ENCODE measurements at places on chromosomes 12 and 14.
A peak's percentile ranks its signal among the peaks of the same experiment; 100 is the strongest.

GRCh38 chr14:60553808-60554207 is 44.9 kb downstream of the SIX6 start:
- DNase-seq, result no peak

- peak; percentile 39 for DNase-seq
Measured at GRCh38 chr14:92686900-92687427, 61.5 kb downstream of the LGMN start.

DNA sequence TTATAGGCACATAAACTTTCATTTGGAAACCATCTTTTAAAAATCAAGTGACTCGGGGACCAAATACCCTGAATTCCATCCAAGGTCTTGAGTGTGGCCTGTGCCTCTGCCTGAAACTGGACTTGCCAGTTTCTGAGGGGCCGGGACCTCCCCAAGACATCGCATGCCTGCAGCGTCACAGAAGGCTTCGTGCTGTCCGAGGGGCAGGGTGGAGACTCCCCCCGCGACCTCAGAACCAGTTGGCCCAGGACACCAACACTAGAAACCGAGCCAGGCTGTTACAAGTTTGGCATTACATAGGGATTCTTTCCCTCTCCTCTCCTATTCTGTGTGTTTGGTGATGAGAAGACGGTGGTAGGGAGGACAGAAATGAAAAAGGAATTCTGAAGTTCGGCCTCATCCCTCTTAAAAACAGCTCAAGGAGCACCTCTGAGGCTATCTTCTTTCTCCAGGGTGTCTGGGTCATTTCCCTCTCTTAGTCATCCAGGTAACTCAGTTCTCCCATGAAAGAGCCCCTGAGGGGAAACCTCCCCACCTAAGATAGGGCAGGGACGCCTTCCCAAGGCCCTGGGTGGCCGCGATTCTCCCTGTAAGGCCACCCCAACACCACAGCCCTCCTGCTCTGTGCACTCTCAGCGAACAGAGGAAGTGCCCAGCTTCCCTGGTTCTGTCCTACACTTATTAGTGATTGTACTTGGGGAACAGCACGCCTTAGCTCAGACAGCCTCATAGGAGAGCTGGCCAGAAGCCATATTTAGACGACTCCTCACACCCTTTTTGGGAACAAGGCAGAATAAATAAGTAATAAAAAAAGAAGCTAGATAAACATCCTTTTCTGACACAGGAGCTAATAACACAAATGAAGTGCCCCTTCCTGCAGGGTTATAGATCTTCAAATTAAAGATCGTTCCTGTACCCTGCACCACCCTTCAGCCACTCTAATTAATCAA is 93.8 kb downstream of the BCL11B start:
- DNase-seq, result no peak

DNA sequence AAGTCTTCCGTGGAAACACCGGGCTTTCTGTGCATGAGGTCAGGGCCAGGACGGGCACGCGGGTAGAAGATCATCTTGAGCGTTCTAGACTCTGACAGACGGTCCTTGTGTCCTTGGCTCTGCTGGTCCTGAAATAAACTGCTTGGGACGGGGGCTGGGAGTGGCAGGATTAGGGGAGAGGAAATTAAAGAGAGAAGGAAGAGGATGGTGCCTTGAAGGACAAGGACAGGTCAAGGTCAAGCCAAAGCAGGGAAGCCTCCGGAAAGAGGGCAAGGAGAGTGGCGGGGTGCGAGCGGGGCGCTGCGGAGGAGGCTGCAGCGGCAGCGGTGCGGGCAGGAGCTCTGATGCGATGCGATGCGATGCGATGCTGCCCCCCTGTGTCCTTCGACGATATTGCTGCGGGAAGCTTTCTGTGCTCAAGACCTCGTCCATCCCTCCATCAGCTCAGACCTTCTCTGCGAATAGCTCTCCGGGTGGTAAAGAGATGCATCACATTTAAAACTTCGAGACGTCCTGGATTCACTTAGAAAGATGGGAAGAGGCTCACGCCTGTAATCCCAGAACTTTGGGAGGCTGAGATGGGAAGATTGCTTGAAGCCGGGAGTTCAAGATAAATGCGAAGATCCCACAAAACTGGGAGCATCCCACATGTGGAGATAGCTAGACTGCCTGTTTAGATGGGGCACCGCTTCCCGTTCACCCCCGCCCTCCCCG is 110.1 kb upstream of the TMEM132D start:
- no peak for DNase-seq

GRCh38 chr12:113465808-113466453 is 5.7 kb downstream of the LHX5 start:
- DNase-seq, result no peak

DNA sequence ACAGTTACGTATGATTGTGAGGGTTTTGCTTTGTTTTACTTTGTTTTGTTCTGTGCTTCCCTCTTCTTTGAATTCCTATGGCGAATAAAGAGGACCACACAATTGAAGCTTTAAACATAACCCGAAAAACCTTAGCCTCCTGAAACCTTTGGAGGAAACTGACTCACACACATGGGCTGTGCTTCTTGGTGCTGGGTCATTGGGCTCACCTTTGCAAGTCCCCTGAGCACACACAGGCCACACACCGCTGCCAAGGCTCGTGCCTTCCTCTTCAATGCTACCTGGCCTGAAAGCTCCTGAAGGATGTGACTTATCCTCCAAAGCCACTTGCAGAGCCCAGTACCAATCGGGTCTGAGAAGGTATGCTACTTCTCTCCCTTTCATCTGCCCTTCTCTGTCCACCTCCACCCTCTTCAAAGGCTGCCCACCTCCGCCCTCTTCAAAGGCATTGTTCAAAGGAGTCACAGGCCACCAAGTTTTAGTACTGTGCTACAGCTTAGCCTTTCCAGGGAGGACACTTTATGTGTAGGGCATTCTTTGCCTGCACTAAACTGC is 114.6 kb downstream of the FOXN3 start:
- no peak for DNase-seq

DNA sequence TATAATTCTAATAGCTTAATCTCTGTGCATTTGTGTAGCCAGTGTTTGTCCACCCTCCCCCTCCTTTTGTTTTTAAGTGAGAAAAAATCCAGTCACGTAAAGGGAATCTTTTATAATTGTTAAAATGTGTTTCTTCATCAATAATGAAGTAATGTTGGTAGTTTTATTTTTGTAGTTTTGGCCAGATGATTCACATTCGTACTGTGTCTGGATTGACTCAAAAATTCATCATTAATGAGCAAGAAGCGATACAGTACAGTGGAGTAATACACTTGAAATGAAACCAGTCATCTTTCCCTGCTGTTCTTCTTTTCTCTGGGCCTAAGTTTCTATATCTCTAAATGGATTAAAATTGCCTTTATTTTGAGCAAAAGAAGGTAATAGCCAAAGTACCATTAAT is 86.5 kb downstream of the SRGAP1 start:
- no peak for DNase-seq

DNA sequence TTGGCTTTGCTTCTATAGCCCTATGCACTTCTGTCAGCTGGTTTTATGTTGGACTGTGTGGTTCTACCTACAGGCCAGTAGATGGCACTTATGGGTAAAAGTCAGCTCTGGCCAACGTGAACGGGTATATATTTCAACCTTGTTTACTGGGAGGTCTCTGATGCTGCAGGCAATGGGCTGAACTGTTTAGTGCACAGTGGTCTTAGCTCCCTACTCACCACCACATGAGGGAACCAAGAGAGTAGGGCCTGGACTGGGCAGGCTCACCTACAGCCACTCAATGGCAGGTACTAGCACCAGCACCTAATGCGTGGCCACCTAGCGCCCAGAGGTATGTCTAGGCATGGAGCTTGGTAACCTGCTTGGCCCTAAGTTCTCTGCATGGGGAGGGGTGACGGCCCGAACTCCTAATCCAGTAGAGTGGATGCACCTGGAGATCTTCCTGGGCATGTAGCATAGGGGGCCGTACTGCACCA is 481.8 kb downstream of the TMEM117 start:
- no peak for DNase-seq

- DNase-seq, result no peak
Measured at GRCh38 chr12:1994429-1995143, 9.7 kb downstream of the DCP1B start.

GRCh38 chr14:60945984-60946383 is 34.9 kb downstream of the TRMT5 start:
- no peak for DNase-seq

DNA sequence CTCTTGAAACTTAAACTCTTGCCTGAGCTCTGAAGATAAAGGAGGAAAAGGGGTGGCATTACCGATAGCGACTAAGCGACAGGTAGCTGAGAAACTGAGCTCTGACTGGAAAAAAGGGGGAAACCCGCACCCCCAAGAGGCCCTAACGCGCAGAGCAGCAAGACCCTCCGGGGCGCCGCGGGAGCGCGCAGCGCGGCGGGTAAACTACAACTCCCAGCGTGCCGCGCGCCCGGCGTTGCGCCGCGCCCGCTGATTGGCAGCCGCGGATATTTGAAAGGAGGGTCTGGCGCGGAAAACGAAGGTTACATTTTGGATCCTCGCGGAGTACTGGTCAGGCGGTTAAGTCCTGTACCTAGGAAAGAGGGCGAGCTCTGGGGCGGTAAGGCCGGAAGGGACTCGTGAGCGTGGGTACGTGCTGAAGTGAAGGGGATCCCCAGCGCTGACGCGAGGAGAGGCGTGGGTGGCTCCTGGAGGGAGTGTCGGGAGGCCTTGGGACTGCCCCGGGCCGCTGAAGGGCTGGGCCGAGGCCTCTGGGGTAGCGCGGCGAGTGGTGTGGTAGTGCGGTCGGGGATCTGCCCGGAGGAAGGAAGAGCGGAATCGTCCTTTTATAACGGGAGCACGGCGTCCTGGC is at the start of gene ESPL1:
Gene ESPL1, plus strand, starts transcription at position 301 of the 631 bp plus-strand sequence. CDS start 468 bp downstream, outside the sequence.
- peak; percentile 77 for DNase-seq

DNA sequence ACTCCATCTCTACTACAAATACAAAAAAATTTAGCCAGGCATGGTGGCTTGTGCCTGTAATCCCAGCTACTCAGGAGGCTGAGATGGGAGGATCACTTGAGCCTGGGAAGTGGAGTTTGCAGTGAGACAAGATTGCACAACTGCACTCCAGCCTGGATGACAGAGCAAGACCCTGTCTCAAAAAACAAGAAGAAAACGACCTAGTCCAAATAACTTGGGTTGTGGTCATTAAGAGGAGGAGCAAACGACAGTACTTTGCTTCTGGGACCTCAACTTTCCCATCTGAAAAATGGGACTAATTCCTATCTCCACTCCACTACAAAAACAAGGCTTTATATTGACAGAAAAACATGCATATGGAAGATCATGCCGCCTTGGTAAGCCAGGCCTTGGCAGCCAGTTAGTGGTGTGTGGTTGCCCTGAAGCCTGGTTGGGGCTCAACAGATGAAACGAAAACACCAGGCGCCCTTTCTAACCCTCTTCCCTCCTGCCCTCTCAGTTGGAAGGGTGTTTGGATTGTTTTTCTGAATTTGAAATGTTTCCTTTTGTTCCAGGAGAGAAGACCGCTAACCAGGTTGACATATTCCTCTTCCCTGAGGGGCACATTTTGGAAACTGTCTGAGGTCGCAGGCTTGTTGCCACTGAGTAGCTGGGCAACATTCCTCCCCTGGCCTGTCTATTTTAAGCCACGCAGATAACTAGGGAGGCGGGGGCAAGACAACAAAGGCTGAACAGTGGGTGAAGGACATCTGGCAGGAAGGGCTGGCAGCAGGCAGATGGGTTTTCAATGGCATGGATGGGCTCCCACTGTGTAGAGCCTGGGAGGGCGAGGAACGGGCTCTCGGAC is 13.7 kb upstream of the VPS37B start:
- DNase-seq, result no peak

GRCh38 chr12:6434205-6435140 is 10.3 kb upstream of the CD27 start:
- peak; percentile 31 for DNase-seq

DNA sequence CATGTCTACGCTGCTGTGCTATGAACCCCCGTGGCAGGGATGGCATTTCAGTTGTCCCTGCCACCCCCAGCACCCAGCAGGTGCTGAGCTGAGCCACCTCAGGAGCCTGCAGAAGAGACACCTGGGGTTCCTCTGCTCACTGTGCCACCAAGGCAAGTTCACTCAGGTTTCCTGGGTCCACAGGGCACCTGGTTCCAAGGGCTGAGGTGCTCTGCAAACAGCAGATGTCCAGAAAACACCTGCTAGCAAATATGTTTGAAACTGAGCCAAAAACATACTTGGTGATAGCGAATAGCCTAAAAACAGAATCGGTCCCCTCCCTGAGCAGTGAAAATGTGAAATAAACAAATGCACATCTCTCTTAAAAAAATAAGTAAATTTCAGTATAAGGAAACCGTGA is 35.6 kb upstream of the GPR68 start:
- DNase-seq, result no peak

GRCh38 chr12:53738406-53739213 is 11.4 kb upstream of the CALCOCO1 start:
- DNase-seq, result peak; percentile 60

GRCh38 chr12:49369411-49370145 is 2.3 kb downstream of the SPATS2 start:
- no peak for DNase-seq

DNA sequence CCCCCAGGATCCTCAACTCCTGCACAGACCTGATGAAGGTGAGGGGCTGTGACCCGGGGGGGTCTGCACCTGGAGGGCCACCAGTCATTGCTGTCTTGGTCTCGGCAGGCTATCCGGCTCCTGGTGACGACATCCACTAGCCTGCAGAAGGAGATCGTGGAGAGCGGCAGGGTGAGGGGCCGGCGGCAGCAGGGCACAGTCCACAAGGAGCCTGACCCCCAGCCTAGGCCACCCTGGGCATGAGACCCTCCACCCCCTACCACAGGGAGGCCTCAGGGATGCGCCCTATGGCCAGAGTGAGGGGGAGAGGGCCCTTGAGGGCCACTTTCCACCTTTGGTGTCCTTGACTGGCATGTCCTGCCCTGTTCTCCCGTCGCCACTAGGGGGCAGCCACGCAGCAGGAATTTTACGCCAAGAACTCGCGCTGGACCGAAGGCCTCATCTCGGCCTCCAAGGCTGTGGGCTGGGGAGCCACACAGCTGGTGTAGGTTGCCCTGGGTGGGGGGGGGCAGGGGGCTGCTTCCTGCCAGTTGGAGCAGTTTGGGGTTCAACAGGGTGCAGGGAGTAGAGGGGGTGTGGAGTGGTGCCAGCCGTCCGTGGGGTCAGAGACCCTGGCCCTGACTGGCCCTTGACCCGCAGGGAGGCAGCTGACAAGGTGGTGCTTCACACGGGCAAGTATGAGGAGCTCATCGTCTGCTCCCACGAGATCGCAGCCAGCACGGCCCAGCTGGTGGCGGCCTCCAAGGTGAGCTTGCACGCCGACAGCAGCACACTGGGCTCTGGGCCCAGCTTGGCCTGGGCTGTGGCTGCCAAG is 25.0 kb downstream of the HIP1R start:
- DNase-seq, result peak; percentile 76

DNA sequence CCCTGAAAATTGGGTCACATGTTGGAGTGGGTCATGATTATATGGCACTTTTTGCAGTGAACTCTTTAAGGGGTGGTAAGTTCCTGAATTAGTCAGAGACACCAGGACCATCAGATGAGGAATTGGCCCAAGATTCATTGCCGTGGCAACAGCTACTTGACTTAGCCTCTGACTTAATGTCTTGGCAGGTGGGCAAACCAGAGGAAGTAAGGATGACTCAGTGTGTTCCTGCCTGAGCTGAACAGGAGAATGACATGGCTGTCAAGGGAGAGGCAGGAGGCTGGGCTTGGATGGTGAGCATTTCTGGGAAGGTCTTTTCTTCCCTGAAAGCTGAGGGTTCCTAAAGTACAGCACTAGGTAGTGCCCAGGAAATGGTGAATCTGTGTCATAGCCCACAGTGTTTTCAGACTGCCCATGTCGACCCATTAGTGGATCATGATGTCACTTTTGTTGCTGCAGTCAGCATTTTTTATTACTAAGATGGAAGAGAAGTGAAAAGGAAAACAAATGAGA is 170.1 kb upstream of the PWP1 start:
- DNase-seq, result peak; percentile 11

GRCh38 chr12:46400406-46400805 is 27.8 kb upstream of the SLC38A2 start:
- DNase-seq, result no peak

- no peak for DNase-seq
Measured at GRCh38 chr14:62662811-62663455, 382.3 kb downstream of the KCNH5 start.

Data from activated CD4-positive, alpha-beta T cell treated with anti-CD3 and anti-CD28 coated beads for 4 hours (primary cell).